EL (cell line): ENCODE measurements at places on chromosomes 1 and 21.

GRCh38 chr1:202002507-202002906 lies 7.9 kb upstream of the ELF3 start:
- no peak for DNase-seq

- no peak for DNase-seq
Measured at GRCh38 chr1:100575406-100575805, 37.5 kb downstream of the GPR88 start.

DNA sequence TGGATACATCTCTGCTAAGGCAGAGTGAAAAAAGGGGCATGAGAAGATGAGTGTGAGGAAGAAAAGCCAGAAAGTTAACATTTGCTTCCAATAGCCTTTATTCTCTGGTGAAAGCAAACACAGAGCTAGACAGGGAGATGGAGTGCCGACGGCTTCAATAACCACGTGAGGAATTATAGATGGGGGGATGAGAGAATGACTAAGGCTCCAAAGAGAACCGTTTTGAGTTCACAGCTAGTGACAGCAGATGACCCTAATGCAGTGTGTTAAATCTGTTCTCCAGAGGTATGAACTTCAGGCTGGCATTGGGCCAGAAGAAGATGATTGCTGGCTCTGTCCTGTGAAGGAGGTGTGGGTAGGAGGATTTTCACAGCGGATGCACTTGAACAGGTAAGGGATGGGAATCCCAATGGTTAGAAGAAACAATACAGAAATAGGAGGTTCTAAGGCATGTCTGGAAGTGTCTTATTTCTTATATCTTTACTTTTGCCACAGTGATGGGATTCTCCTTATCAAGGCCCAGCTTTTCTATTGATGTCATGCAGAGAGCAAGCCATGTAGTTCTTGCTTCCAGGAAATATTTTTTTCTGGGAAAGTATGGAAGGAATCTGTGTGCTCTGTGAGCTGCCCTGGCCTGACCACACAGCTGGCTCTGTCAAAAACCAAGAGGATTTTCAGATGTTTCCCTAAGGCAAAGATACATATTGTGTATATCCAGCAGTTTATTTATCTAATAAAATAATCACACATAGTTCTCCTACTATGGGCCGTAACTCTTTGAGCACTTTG lies 573.8 kb downstream of the LTN1 start:
- DNase-seq: peak; percentile 61

DNA sequence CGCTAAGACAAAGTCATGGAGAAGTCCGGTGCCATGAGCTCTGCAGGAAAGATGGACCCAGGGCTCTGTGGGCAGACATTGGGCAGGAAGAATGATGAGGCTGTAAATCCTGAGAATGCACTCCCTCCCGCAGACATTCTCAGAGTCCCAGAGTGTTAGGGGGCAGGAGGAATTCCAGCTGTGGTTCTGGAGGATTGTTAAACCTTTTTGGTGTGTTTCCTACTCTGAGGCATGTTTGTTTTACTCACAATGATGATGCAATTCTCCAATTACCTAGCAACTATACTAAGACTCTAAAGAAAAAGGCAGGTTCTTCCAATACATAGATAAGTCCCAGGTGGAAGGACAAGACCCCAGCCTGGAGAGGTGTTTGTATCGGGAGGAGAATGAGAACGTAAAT lies 2.8 kb upstream of the CAPN9 start:
- DNase-seq: peak; percentile 17

- no peak for DNase-seq
Measured at GRCh38 chr1:111582016-111582415, 37.6 kb upstream of the RAP1A start.

GRCh38 chr1:78441921-78442320 lies 48.9 kb upstream of the PTGFR start:
- DNase-seq: peak; percentile 62

- DNase-seq: peak; percentile 79
Measured at GRCh38 chr1:97581614-97582051, 339.2 kb downstream of the DPYD start.

GRCh38 chr1:230002164-230002803 lies 64.8 kb upstream of the GALNT2 start:
- no peak for DNase-seq

DNA sequence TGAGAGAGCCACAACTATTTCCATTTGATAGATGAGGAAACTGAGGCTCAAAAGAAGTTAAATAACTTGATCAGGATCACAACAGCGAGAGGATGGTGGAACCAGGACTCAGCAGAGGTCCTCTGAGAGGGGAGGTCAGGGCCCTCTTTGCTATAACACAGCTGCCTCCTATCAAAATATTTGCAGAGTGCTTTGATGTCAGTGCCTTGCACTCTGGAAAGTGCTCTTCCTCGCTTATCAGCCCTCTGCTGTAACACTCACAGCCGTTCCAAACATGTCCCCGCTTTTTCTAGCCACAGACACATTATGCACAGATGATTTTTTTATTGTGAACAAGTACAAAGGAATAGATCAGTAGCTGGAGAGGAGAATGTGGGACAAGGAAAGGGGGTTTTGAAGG lies 71.8 kb upstream of the ARHGAP29 start:
- no peak for DNase-seq

GRCh38 chr1:117760069-117760468 lies 154.2 kb downstream of the TENT5C start:
- DNase-seq: no peak

GRCh38 chr1:180585994-180586359 lies 27.2 kb downstream of the OVAAL start:
- DNase-seq: no peak

DNA sequence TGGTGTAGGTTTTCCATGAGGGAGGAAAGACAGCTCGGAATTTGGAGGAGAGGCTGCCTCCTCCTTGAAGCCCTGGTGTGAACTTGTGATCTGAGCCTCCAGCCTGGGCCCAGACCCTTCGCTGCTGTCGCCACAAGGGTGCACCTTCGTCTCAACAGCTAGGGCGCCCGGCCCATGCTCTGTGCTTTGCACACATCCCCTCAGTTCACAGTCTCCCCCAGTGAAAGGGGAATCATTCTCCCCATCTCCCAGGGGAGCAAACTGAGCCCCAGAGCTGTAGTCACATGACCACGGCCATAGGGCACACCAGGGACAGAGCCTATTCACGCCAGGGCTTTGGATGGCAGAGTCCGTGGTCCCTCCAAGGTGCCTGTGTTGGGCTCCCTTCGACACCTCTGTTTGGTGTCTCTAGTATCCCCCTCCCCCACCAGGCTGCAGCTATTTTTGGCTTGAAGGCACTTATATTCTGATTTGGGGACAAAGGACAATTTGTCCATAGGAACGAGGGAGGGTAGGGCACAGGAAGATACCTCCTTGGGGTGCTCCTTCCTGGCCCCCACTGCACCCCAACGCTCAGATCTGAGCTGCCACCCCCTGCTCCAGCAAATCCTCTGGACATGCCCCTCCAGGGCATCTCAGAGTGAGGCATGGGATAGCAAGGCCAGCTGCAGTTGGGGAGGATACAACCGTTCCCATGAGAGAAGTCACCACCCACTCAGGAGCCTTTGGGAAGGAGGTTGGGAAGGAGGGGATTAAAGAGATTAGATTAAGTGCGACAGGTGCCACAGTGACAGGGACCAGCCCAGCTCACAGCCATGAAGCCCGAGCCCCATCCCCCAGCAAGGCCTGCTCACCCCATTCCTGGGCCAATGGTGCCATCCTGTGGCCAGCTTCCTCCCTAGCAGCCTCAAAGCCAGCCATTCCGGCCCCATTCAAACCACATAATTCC lies 15.7 kb downstream of the MATN1 start:
- peak; percentile 64 for DNase-seq

- peak; percentile 84 for DNase-seq
Measured at GRCh38 chr1:941588-942383, 17.3 kb downstream of the NOC2L start.

DNA sequence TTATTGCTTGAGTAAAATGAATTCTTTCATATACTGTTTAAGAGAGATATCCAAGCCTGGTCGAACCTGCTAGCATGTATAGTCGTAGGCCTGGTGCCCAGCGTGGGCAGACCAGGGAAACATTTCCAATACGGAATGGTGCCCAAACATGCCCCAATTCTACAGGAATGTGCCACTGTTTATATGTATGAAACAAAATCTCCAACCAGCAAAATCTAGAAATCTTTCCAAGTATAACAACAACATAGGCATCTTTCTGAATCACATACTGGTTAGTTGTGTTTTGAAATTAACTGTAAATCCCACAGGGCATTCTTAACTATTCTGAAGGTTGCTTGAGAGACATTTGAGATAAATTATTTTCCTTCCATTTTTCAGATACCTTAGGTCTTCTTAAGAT lies 17.0 kb upstream of the ABCD3 start:
- DNase-seq: no peak
